Omental fat pad (tissue), 4 donors: ENCODE measurements at places on chromosomes 3 and 15.

- DNase-seq, result no peak
These were observed 21.7 kb downstream of the SH3BP5 start for GRCh38 chr3:15310491-15311370.

- DNase-seq, result no peak
These were observed 5.0 kb upstream of the KPNA1 start for GRCh38 chr3:122519693-122520092.

DNA sequence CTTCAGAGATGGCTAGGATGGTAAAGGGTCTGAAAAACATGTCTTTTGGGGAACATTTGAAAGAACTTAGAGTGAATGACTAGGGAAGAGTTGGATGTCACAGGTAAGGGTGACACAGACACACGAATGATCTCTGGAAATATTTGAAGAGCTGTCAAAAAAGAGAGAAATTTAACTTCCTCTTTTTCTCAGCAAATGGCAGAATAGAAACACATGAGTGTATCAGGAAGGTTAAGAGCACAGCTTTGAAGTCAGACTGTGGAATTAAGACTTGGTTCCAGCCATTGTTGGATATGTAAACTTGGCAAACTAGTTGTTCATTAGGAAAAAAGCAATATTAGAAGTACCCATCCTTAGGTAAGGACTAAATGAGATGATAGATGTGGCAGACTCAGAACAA, 117.7 kb downstream of the IMPG2 start:
- DNase-seq, result no peak

DNA sequence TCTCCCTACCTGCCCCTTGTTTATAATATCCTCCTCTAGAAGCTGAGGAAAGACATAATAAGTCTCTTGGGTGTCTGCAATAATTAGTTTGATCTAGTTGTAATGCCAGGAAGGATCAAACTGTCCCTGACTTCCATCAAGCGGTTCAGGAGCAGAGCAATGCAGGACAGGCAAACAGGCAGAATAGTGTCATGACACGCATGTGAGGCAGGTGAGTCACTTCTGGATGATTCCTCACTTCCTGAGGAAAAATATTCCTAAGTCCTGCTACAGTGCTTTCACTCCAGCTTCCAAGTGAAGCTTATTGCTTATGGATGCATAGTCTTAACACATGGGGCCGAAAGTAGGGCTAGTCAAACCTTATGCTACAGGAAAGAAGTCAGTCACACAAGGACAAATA, 85.8 kb downstream of the GREM1 start:
- DNase-seq, result no peak
